ENCODE measurements at places on chromosomes 12 and 14.

DNA sequence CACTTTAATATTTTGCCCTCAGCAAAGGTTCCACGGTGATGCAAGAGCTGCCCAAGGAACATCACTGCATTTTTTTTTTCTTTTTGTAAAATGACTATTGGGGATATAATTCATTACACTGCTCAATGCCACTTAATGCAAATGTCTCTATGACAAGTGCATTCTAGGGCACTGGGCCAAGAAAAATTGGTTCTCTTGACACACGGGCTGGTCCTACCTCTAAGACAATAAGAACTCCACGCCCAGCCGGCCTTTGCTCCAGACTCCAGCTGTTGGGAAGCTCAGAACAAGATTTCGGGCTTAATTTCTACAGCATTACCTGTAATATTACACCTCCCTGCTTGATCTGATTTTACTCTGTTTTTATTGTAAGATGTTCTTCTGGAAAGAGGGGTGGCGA lies 48.8 kb upstream of the VRK1 start:
- H3K36me3 ChIP-seq, result no peaks in the 10 kb centered on the region
- H3K27ac ChIP-seq, result no peak overlapping the region
- H3K4me1 ChIP-seq, result no peaks in the 10 kb centered on the region
- peaks cover 23% of the 10 kb centered on the region for H3K27me3 ChIP-seq
- no peak for DNase-seq

- no peak for DNase-seq
- H3K4me1 ChIP-seq, result no peaks in the 10 kb centered on the region
- no peak overlapping the region for H3K27ac ChIP-seq
Observed at GRCh38 chr14:32991691-32992090, 53.0 kb downstream of the NPAS3 start.

DNA sequence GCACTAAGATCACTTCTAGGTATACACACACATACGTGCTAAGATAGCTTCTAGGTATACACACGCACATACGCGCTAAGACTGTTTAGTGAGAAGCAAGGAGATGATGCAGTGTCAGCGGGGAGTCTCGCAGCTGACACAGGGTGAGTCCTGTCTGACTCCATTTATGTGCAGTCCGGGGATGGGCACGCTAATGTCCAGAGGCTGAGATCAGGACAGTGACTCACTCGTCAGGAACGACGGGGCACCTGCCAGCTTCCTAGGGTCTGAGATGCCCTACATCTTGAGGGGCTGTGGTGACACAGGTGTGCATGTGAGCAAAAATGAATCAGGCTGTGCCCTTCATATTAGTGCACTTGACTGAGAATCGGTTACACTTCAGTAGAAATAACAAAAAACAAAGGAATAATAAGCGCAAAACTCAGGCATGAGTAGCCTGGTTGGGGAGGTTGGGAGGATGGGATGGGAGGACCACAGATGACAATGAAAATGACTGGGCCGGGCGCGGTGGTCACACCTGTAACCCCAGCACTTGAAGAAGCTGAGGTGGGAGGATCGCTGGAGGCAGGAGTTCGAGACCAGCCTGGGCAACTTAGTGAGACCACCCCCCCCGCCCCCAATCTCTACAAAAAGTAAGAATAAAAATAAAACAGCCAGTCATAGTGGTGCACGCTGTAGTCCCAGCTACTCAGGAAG lies 29.1 kb upstream of the ULK1 start:
- peaks cover 8% of the 10 kb centered on the region for H3K4me1 ChIP-seq
- no peak overlapping the region for H3K4me3 ChIP-seq
- DNase-seq, result no peak
- H3K27ac ChIP-seq, result no peak overlapping the region
- no peaks in the 10 kb centered on the region for H3K36me3 ChIP-seq

DNA sequence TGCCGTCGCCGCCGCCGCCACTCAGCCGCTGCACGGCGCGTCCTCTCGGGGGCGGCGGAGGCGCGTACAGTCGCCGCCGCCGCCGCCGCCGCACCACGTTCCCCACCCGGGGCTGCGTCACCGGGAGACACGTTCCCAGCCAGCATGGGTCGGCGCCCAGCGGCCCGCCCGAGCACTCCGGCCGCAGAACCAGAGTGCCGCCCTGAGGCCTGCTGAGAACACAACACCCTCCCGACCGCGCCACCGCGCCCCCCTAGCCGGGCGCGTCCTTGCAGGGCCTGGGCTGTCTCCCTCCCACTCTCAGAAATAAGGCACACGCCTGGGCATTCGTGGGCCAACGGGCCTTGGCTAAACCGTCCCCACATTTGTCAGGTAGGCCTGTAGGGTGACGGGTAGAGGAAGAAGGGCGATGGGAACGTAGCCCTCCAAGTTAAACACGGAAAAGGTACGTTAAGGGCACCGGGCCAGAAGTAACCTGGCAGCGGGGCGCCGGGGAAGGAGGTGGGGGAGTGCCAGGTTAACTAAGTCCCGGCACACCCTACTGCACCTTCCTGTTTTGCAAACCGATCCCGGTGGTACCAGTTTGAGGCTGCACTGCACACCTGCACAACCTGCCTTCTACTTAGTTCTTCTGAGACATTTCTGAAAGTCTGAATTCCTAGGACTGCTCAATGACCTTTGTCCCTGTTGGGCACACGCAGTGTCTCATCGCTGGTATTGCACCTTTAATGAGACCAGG lies at the start of gene MAP4K5:
MAP4K5 (minus strand) TSS at position 68 of the 739 bp plus-strand sequence. CDS start 520 bp downstream, outside the sequence.
- H3K4me3 ChIP-seq, result peak within 1 kb of the TSS; percentile 88
- H3K27ac ChIP-seq, result peak within 1 kb of the TSS; percentile 83
- H3K4me1 ChIP-seq, result peaks cover 42% of the 10 kb centered on the region
- peak; percentile 92 for DNase-seq
- H3K36me3 ChIP-seq, result peaks cover 10% of the 10 kb centered on the region
- peaks cover 7% of the 10 kb centered on the region for H3K27me3 ChIP-seq

DNA sequence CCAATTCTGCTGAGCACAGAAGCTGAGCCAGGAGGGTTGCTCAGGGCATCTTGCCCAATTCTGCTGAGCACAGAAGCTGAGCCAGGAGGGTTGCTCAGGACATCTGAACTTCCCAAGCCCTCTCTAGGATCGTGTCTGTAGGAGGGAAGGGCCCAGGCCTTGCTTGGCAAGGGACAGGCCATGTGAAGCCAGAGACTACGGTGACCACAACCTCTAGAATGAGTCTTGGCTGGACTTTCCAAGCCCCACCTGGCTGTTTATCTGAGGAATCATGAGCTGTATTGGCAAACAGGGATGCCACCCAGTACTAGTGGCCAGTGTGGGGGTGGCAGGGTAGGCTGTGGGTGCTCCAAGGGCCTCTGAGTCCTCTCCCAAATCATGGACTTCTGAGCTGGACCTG lies 7.7 kb upstream of the SERPINA6 start:
- peaks cover 40% of the 10 kb centered on the region for H3K27me3 ChIP-seq
- H3K4me3 ChIP-seq, result no peak overlapping the region
- no peaks in the 10 kb centered on the region for H3K36me3 ChIP-seq
- H3K27ac ChIP-seq, result no peak overlapping the region
- no peaks in the 10 kb centered on the region for H3K4me1 ChIP-seq
- no peak for DNase-seq

- H3K27ac ChIP-seq, result peak overlapping the region; percentile 74
- H3K36me3 ChIP-seq, result no peaks in the 10 kb centered on the region
- no peaks in the 10 kb centered on the region for H3K27me3 ChIP-seq
- DNase-seq, result peak; percentile 66
- H3K4me3 ChIP-seq, result peak overlapping the region; percentile 13
Observed at GRCh38 chr12:93245543-93245942, 132.2 kb upstream of the NUDT4 start.

- no peaks in the 10 kb centered on the region for H3K4me1 ChIP-seq
- DNase-seq, result no peak
- H3K27ac ChIP-seq, result no peak overlapping the region
Observed at GRCh38 chr12:60872219-60872618, 1276.4 kb downstream of the SLC16A7 start.

- no peak overlapping the region for H3K4me3 ChIP-seq
- peaks cover 69% of the 10 kb centered on the region for H3K4me1 ChIP-seq
- H3K36me3 ChIP-seq, result peaks cover 84% of the 10 kb centered on the region
- DNase-seq, result no peak
- peak overlapping the region; percentile 41 for H3K27ac ChIP-seq
Observed at GRCh38 chr14:91235841-91236240, 8.7 kb downstream of the GPR68 start.

DNA sequence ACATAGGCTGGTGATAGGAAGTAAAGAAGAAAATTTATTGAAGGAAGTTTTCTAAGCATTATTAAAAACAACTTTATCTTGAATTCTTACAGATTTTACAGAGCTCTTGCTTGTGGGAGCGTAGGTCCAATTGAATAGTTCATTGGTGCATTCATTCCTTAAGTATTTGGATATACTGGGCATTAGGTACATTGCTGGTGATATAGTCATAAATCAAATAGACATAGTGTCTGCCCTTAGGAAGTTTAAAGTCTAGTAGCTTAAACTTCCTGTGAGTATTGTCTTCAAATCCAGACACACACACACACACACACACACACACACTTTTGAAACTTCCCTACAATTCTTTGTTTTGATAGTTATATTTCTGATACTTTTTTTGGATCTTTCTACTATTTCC lies 226.7 kb downstream of the FUT8 start:
- peaks cover 47% of the 10 kb centered on the region for H3K4me1 ChIP-seq
- no peaks in the 10 kb centered on the region for H3K27me3 ChIP-seq
- H3K36me3 ChIP-seq, result peaks cover 64% of the 10 kb centered on the region

DNA sequence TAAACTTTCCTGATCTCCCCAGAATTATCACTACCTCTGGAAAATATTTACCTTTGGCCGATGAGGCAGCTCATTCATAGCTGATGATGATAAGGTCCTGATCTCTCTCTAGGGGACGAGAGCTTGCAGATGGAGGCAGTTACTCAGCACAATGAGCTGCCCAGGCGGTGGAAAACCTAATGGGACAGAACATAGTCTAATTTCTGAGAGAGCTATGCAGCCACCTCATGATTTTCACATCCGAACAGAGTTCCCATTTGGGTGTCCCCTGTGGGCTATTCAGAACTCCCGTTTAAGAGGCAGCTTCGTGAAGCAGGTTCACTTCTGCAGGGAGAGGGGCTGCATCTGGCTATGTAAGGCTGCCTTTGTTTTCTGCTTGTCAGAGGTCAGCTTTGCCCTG lies 724.6 kb upstream of the TMEM132C start:
- no peaks in the 10 kb centered on the region for H3K36me3 ChIP-seq
- no peaks in the 10 kb centered on the region for H3K27me3 ChIP-seq
- H3K4me1 ChIP-seq, result no peaks in the 10 kb centered on the region
- no peak for DNase-seq

DNA sequence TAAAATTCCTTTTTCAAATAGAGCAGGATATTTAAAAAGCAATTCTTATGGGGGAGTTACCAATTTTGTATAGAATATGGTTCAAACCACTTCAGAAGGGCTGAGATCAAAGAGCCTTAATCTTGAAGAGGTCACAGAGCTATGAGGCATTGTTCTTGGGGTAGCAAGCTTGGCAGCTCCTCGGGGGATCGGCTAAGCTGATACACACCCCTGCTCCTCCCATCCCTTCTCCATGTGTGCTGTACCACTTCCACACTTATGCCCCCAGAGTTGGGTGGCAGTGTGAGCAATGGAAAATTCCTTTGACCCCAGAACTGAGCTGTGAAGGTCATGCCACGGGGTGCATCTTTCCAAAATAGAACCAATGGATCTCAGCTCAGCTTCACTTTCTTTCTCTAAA lies 15.0 kb upstream of the TMEM30B start:
- H3K27me3 ChIP-seq, result no peaks in the 10 kb centered on the region
- DNase-seq, result no peak
- H3K27ac ChIP-seq, result peak overlapping the region; percentile 24
- peaks cover 42% of the 10 kb centered on the region for H3K4me1 ChIP-seq

- no peaks in the 10 kb centered on the region for H3K27me3 ChIP-seq
- DNase-seq, result no peak
- H3K36me3 ChIP-seq, result no peaks in the 10 kb centered on the region
- no peak overlapping the region for H3K4me3 ChIP-seq
- no peaks in the 10 kb centered on the region for H3K4me1 ChIP-seq
Observed at GRCh38 chr12:69211160-69211559, 28.2 kb upstream of the CPSF6 start.

GRCh38 chr12:102314821-102315220 lies 117.2 kb upstream of the PMCH start:
- H3K4me1 ChIP-seq, result peaks cover 6% of the 10 kb centered on the region
- H3K27ac ChIP-seq, result no peak overlapping the region
- no peaks in the 10 kb centered on the region for H3K36me3 ChIP-seq
- peaks cover 17% of the 10 kb centered on the region for H3K27me3 ChIP-seq
- no peak for DNase-seq
- no peak overlapping the region for H3K4me3 ChIP-seq

DNA sequence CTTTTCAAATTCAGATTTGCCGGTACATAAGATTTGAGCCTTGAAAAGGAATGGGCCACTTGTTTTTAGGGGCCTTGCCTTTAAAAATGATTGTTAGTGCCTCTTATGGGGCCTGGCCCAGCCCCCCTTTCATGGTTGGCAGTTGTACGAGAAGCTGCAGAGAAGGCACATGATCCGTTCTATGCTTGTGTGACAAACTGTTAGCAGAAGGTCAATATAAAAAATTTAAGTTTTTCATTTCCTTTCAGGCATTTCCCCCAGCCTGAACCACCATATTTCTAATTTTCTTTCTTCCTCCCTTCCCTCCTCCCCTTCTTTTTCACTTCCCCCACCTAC lies 119.1 kb downstream of the PLXNC1 start:
- H3K4me3 ChIP-seq, result no peak overlapping the region
- H3K36me3 ChIP-seq, result peaks cover 30% of the 10 kb centered on the region
- H3K27ac ChIP-seq, result no peak overlapping the region
- H3K27me3 ChIP-seq, result no peaks in the 10 kb centered on the region
- peaks cover 47% of the 10 kb centered on the region for H3K4me1 ChIP-seq
- DNase-seq, result no peak

- H3K27ac ChIP-seq, result no peak overlapping the region
- no peaks in the 10 kb centered on the region for H3K4me1 ChIP-seq
- no peaks in the 10 kb centered on the region for H3K36me3 ChIP-seq
- peaks cover 16% of the 10 kb centered on the region for H3K27me3 ChIP-seq
- H3K4me3 ChIP-seq, result no peak overlapping the region
Observed at GRCh38 chr12:69096669-69097335, 142.6 kb upstream of the CPSF6 start.

DNA sequence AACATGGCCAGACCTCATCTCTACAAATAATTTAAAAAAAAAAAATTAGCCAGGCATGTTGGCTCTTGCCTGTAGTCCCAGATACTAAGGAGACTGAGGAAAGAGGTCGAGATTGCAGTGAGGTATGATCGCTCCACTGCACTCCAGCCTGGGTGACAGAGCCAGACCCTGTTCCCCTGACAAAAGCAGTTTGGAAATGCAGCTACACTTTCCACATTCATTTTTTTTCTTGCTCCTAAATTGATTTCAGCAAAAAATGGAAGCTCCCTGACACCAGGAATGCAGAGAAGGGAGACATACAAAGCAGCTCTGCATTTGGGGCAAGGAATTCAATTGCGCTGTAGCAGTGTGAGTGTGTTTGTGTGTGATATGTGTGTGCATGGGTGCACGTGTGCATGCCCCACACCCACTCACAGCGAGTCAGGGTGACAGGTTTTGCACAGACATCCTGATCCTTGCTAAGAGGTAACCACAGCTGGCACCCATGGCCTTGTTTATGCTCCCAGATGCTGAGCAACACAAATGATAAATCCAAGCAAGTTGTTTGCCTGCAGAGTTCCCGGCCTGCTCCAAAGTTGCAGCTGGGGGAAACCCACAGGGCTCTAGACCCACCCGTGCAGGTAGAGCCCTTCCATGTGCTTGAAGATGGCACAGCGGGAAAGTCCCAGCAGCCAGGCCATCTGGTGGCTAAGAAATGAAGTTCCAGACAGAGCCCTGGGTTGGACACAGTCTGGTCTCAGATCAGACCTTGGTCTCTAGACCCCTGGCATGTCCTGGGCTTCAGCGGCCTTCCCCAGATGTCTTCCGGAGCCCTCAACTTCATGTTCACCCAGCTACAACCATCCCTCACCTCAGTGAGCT lies 25.9 kb upstream of the BDKRB2 start:
- no peak for DNase-seq
- H3K4me1 ChIP-seq, result no peaks in the 10 kb centered on the region
- H3K27ac ChIP-seq, result no peak overlapping the region
- H3K27me3 ChIP-seq, result peaks cover 4% of the 10 kb centered on the region

Measured in activated CD8-positive, alpha-beta memory T cell treated with anti-CD3 and anti-CD28 coated beads, Interleukin-2, amount 10 ng/mL, durations not matched to agents 7 days and 5 days (primary cell).